Right lung (tissue), 10 donors: ENCODE measurements at places on chromosomes 7 and 10. TPM values are rescaled to one million over a fixed set of nuclear protein-coding genes. Genes with fewer than 3 reads are reported as not detected.

The PON1 gene
- 1.2 TPM for polyA plus RNA-seq

The CYP3A4 gene
- 0.16 TPM for polyA plus RNA-seq

The STEAP2 gene
- 9.2 TPM for polyA plus RNA-seq

The CACNA2D1 gene
- 19.0 TPM for polyA plus RNA-seq

DNA sequence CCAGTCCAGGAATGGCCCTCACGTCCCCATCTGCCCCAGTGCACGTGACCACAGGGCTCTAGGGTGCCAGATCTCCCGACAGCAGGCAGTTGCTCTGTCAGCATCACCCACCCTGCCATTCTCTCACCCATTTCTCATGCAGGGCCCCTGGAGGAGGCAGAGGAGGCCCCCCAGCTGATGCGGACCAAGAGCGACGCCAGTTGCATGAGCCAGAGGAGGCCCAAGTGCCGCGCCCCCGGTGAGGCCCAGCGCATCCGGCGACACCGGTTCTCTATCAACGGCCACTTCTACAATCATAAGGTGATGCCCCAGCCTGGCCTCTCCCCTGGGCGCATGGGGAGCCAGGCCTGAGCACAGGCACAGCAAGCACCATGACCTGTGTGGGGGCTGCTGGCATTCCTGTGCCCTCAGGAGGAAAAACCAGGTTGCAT, 6.1 kb upstream of the DEPP1 start:
- DNase-seq = no peak

The PRKG1 gene
- 15.8 TPM for polyA plus RNA-seq
